Amniotic stem cell (primary cell): ENCODE measurements at places on chromosomes 7 and 10.

DNA sequence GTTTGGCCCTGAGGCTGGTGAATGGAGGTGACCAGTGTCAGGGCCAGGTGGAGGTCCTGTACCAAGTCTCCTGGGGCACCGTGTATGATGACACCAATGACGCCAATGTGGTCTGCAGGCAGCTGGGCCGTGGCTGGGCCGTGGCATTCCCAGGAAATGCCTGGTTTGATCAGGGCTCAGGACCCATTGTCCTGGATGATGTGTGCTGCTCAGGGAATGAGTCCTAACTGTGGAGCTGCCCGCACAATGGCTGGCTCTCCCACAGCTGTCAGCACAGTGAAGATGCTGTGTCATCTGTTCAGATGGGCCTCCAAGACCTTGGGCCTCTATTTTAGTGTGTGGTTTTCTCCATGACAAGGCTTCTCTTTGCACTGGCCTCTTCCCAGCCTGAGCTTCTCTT lies 64.0 kb downstream of the DMBT1 start:
- no peak for DNase-seq

DNA sequence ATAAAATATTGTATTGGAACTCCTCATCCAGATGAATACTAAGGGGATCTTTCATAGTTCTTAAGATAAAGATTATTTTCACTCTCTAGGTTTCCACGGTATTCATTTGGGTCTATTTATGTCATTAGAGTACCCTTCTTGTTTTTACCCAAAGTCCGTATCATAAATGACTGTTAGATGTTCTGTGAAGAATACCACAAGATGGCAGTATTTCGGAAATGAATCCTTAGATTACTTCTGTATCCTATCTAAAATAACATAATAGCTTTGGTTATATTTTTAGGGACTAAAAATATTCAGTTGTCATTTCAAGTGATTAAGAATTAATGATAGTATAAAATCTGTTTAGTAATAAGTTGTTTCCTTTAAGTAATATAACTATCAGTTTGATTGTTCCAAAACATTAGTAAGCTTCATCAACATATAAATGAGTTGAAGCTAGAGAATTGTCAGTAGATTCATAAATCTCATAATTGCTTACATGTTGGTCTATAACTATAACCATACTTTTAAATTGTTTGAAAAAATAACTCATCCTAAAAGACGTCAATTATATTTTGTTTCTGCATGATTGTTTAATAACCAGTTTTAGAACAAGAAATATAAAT lies 337.5 kb upstream of the KCND2 start:
- peak; percentile 21 for DNase-seq

DNA sequence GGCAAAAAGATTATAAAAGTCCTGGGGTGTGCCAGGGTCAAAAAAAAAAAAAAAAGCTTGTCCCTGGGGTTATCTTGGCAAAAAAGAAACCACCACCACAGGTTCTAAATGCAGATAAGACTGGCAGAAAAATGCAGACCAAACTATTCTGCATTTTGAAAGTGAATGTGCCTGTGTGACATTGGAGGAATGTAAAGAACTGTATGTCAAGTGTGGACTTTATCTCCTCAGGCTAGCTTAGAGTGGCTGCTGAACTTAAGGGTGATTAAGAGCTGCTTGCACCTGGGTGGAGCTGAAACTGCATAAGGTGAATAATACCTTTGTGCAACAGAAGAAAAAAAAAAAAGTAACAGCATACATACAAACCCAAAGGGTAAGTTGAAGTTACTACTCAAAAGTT lies 1.3 kb upstream of the NAPEPLD start:
- DNase-seq = no peak

- DNase-seq = no peak
These were observed 10.1 kb downstream of the GDF2 start for GRCh38 chr10:47332371-47332770.

GRCh38 chr7:148871030-148871429 lies 13.1 kb downstream of the EZH2 start:
- DNase-seq = no peak

- DNase-seq = no peak
These were observed 60.4 kb downstream of the AFAP1L2 start for GRCh38 chr10:114343623-114344505.

- DNase-seq = no peak
These were observed 90.4 kb upstream of the IGFBP3 start for GRCh38 chr7:46011501-46011900.

DNA sequence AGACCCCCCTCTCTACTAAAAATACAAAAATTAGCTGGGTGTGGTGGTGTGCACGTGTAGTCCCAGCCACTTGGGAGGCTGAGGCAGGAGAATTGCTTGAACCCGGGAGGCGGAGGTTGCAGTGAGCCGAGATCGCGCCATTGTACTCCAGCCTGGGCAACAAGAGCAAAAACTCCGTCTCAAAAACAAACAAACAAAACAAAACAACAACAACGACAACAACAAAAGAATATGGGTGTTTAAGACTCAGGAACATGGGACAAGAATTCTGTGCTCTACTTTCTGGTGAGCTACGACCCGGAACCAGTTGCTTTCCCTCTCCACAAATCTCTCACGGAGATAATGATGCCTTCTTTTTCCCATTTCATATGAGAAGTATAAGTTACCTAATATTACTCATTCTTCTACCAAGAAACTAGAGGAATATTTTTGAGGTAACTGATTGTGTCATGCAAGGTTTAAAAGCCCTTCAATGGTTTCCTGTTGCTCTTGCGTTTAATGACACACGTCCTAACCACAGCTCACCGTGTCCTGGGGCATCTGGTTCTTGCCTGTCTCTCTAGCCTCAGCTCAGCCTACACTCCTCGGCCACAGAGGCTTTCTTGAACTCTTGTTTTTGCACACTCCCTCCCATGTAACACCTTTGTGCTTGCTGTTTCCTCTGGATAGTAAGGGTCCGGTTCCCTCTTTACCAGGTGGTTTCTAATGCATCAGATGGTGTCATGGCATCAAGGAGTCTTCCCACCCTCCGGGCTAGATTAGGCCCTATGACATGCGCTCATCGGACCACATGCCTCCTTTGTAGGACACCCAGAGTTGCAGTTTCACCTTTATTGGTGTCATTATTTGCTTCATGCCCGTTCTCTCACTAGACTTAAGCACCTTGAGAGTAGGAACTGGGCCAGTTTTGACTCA lies 67.5 kb downstream of the PFKFB3 start:
- no peak for DNase-seq

GRCh38 chr10:121244818-121245217 lies 353.4 kb downstream of the FGFR2 start:
- no peak for DNase-seq

DNA sequence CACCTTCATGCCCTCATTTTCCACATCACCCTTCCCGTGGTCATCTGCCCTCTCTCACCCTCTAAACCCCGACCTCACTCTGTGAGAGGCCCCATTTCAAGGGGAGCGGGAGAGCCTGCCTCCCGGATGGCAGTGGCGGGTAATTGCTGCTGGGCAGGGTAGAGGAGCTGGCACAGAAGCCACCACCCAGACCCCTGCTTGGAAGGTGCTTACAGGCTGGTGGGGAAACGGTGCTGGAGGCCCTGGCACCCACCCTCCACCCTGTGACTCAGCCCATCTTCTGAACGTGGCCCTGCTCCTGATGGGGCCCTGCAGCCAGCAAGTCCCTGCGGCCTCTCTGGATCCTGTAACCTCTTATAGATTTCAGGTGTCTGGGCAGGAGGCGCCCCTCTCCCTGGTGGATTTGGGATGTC lies 10.6 kb upstream of the PWWP2B start:
- no peak for DNase-seq

- no peak for DNase-seq
These were observed 162.0 kb upstream of the MGMT start for GRCh38 chr10:129305046-129305445.

- DNase-seq = no peak
These were observed 97.0 kb upstream of the SVIL start for GRCh38 chr10:29731760-29732159.

DNA sequence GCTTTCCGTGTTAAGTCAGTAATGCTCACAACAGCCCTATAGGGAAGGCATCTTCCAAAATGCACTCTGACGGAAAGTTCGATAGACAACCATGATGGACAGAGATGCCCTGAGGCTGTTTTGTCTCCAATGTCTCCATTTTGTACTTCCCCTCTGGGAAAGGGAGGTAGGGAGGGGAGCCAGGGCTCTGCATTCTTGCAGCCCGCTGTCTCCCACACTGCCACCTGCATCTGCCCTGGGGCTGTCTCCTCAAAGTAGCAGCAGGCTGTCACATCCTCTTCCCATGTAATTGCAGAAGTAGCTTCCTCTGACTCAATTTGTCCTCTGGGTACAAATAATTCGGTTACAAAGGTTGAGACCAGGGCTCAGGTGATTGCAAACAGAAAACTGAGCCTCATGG lies 131.4 kb downstream of the GPAM start:
- DNase-seq = no peak

GRCh38 chr7:111074071-111074747 lies 16.7 kb upstream of the LRRN3 start:
- no peak for DNase-seq

- DNase-seq = no peak
These were observed 165.1 kb downstream of the HGF start for GRCh38 chr7:81604808-81605174.

DNA sequence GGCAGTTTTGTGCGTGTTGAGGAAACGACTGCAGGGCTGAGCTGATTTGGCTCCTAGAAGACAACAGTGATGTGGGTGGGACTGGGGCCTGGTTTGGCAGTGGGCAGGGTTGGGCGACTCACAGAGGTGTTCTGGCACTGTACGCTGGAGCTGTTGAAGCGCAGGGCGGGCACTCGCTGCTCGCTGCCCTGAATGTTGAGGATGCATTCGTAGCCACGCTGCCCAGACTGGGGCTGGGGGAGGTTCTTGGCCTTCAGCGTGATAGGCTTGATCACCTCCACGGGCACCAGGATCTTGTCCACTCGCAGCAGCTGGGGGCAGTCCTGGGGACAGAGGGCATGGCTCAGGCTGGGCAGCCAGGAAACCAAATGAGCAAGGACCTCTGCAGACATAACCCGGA lies 365.4 kb downstream of the PLXNA4 start:
- DNase-seq = no peak

DNA sequence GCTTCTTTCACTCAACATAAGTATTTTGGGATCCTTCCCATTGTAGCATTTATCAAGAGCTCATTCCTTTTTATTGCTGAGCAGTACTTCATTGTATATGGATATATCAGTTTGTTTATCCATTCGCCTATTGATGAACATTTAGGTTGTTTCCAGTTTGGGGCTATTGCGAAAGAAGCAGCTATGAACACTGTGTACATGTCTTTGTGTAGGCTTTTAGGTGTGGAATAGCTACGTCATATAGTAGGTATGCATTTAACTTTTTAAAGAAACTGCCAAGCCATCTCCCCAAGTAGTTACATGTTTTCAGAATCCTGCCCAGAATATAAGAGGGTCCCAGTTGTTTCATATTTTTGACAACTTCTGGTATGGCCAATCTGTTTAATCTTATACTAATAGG lies 468.1 kb downstream of the IPMK start:
- DNase-seq = no peak

DNA sequence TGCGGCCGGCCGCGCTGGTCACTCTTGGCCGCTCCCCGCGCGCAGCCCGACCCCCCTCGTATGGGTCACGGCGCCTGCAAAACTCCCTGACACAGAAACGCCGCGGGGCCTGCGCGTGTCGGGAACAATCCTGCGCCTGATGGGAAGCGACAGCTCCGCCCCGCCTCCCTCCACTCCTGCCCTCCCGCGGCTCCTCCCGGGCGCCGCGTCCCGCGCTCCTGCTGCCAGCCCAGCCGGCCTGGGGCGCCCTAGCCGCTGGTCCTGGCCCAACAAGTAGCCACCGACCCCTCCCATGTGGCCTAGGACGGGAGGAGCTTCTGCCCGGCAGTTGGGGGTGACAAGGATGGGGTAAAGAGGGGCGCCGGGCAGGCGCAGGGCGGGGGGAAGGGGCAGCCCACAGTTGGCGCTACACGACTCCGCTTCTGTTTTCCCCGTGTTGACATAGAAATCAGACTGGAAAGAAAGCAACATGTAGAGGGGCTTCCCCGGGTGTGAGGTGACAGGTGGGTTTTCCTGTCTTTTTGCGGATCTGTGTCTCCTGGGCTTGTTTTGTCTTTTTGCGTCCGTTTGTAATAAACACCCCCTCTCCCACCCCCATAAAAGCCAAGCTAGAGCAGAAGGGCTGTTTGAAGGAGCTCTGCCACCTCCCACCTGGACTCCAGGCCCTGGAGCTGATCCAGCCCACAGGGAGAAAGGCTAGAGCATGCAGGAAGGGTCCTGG lies 35.1 kb upstream of the PAX2 start:
- no peak for DNase-seq

DNA sequence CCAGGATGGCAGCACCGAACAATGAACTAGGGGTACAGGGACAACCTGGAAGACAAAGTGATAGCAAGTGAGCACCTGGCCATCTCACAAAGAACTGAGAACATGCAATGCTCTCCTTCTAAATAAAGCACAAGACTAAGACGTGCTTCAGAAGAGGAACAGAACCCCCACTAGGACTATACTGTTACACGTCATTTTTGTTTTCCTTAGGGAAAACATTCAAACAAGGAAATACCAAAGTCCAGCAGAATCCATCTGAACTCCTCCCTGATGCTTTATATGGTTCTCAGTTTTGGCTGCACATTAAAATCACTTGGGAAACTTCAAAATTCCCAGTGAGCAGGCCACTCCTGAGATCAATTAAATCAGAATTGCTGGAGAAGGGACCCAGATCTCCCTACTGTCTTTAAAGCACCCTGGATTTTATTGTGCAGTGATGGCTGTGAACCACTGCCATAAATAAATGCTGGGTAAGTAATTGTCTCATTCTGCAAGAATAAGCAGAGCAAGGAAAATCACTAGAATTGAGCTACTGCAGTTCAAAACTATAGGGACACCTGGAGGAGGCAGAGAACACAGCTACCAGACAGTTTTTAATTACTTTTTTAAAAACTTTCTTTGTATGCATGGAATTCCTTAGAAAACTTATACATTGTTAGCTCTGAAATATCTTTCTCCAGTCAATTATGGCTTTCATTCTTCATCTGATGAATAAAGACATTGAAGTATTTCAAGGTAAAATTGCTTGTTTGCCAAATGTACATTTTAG lies 866.5 kb upstream of the GHITM start:
- no peak for DNase-seq

GRCh38 chr7:131249003-131249402 lies 78.7 kb upstream of the MKLN1 start:
- peak; percentile 91 for DNase-seq

DNA sequence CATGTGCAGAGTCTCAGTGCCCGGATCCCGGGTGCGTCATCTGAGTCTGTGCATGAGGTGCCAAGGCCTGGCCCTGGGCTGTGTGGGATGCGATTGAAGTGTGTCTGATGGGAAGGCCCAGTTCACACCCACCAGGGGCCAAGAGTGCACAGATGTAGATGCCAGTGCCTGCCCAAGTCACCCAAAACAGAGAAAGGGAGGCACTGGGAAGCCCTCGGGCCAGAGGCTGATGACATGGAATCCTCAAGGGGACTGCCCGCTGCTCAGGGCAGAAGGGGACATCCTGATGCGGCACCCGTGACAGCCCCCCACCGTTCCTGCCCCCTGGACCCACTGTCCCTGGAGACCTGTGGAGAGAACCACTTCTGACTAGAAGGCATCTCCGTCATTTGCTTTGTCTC lies 72.2 kb upstream of the ZNF479 start:
- no peak for DNase-seq

GRCh38 chr7:142646386-142647140 lies 102.7 kb upstream of the PRSS1 start:
- DNase-seq = no peak

- DNase-seq = no peak
These were observed 126.5 kb upstream of the VKORC1L1 start for GRCh38 chr7:65746398-65746669.

- no peak for DNase-seq
These were observed 115.6 kb upstream of the PHYHIPL start for GRCh38 chr10:59060852-59061251.

- DNase-seq = no peak
These were observed 11.1 kb downstream of the PRLHR start for GRCh38 chr10:118584181-118584954.

GRCh38 chr10:37582237-37582636 lies 275.2 kb downstream of the ZNF248 start:
- no peak for DNase-seq
